ENCODE measurements at places on chromosomes 5 and 9. TPM values are rescaled to one million over a fixed set of nuclear protein-coding genes. Genes with fewer than 3 reads are reported as not detected.

ALDOB gene
- total RNA-seq: not detected

ACSL6 gene
- 69.5 TPM for total RNA-seq

SH3TC2 gene
- total RNA-seq: 1.6 TPM

BAAT gene
- total RNA-seq: 0.31 TPM

All from parietal lobe (tissue), 2 donors.